ENCODE measurements at places on chromosomes 2 and 18.

DNA sequence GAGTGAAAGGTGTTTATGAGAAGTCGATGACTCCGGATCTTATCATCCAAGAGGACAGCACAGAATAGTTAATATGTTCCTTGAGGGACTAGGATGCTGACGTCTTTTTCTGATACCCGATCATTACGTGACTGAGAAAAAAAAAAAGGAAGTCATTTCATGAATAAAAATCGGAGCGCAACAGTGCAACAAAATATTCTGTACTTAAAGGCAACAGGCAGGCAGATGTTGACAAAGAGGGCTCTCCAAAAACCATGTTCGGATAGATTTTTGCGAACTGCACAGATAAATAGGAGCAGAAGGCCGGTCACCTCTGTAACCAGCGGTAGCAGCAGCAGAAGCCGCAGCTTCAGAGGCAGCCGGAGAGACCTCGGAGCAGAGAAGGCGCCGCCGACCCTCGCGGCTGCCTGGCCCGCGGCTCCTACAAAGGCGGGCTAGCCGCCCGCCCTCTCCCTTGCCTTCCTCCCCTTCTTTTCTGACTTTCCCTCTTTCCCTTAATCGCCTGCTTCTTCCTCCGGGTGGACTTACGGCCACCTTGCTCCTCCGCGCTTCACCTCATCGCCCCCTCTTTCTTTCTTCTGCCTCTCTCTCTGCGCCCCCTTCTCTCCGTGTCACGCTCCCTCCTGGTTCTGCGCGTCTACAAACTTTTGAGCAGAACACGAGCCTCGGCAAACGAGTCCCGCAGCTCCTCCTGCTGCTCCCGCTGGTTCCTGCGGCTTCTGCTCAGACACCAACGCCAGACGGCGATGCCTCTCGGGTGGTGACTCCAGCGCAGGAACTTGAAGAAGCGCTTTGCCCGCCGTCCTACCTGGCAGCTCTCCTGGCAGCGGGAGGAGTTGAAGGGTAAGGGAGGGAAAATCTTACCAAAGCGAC is at the start of gene ADCYAP1:
TSS of gene ADCYAP1 (plus strand) at position 654 of the 873 bp plus-strand sequence. CDS start 516 bp downstream, outside the sequence.
- no peak for DNase-seq

GRCh38 chr2:160165081-160165480 is 35.0 kb downstream of the ITGB6 start:
- no peak for DNase-seq

DNA sequence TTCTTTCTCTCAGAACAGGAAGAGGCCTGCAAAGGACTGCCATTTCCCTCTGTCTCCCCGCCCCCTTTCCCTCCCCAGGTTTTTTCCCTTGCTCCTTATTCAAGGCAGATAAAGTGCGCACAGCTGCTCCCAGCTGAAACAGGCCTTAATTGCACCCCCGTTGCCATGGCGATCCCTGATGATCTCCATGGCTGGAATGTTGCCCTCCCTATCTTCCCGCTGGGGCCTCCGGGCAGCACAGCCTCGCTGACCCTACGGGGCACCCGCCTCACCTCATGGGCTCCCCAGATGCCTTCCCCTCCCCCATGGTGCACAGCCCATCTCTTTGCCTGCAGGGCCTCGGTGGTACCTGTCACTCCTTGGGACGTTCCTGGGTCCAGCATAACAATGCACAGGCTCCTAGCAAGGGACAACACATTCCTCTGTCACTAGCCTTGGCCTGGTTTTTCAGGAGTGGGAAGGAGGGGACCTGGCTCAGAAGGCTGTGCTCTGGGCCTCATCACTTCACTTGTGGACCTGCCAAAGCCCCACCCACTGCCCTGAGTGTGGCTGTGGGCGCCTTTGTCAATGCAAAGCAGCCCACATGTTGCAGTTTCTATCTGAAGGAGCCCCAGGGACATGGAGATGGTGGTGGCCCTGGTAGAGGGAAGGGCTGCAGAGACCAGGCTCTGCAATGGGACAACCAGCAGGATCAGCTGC is 115.0 kb downstream of the CELF4 start:
- DNase-seq, result no peak

- DNase-seq, result no peak
Measured at GRCh38 chr2:184555352-184555751, 43.0 kb upstream of the ZNF804A start.

DNA sequence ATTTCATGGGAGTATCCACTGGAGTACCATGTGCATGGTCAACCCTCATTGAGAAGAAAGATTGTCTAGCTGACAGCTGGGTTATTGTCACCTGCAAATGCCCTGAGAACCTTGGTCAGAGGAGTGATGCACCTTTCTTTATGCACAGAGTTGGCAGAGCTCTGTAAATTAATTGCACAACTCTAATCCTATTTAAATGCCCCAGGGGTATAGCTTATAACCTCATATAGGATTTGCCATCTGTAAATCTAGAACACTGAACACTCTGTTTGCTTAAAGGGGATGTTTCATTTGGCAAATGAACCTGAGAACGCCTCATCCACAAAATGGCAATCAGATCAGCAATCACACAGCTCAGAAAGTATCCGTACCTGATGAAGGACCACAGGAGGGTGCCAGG is 71.8 kb upstream of the SP5 start:
- no peak for DNase-seq

GRCh38 chr2:237879991-237880560 is 20.7 kb downstream of the RAMP1 start:
- DNase-seq, result no peak

DNA sequence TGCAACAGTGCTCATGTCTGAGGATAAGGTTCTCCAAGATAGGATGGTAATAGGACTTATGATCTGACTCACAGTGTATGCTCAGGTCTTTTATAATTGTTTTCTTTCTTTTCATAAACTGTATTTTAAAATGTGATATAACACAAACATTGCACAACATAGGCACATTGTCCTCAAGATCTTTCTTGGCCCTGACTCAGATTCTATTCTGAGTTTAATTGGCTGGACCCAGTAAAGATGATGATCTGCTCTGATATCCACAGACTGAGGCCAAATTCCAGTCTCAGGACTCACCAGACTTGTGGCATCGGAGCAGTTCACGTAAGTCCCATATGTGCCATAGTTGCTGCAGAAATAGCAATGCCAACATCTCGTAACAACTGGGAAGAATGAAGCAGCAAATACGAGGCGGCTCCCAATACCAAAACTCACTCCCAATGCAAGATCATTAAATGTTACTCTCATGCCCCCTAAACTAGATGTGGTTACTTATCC is 448.9 kb upstream of the SLC14A2 start:
- DNase-seq, result no peak

DNA sequence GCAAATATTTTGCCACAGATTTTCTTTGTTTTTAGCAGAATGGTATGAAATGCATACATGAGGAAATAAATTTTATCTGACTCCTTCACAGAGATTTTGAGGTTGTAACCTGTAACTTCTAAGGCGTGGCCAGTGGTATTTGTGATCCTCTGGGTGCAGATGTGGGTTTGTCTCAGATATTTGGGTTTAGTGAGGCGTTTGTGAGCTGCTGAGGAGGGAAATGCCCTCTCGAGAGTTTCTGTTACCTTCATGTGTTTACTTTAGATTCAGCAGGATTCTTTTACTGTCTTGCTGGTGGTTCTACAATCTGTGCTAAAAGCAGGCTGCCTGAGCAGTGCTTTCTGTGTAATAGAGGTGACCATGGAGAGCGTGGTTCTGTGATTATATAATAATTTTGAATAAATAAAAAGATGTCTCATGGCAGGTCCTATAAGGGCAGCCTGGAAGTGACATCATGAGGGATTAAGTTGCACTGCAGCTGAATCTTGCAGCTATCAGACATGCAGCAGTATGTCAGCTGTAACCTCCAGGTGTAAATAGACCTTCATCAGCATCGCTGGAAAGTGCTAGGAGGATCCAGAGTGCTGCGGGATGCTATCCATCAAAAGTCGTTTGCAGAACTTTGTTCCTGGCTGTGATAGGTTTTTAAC is 34.1 kb downstream of the TANC1 start:
- no peak for DNase-seq

GRCh38 chr2:103859238-103859637 is 994.7 kb upstream of the POU3F3 start:
- DNase-seq, result peak; percentile 2

DNA sequence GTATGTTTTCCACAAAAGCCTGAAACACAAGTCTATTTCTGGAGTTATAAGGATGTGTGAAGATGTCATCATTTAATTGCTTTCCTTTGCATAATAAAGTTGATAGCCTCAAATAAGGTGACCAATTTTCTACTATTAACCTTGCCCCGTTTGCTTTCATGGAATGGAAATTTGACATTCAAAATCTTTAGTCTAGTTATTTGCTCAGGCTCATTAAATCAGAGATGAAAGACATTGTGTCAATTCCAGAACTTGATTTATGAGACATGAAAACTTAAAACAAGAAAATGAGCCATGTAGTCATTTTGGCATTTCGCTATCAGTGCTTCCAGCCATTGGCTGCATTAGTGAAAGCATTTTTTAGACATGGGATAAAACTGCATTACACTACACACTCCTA is 91.5 kb upstream of the ZSWIM2 start:
- no peak for DNase-seq

DNA sequence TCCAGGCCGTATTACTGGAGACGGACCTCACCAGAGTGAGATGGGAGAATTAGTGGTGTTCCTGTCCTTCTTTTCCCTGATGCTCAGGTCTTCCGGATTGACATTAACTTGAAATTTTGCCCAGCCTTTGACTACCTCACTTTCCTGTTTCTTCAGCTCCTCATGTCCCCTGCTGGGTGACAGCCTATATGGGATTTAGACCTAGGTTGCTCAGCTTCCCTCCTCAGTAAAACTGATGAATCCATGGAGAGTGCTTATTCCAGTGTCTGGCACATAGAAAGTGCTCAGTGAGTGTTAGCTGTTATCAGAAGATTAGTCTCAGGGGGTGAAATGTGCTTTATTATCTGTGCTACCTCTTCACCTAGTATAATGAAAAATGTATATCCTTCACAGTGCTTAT is 30.0 kb downstream of the CRIM1 start:
- DNase-seq, result no peak

DNA sequence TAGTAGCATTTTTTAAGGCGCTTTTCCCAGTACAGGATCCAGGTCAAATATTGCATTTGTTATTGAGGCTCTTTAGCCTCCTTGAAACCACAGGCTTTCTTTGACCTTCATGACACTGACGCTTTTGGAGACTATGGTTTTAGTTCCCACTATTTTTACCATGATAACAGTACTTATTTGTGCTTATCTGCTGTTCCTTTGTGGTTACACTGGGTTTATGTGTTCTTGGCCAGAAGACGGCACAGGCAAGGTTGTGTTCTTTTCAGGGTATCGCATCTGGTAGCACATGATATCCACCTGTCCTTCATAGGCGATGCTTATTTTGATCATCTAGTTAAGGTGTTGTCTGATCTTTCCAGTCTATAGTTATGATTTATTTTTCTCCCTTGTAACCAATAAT is 16.8 kb upstream of the MBOAT2 start:
- no peak for DNase-seq

- no peak for DNase-seq
Measured at GRCh38 chr2:123077101-123077500, 948.0 kb upstream of the CNTNAP5 start.

DNA sequence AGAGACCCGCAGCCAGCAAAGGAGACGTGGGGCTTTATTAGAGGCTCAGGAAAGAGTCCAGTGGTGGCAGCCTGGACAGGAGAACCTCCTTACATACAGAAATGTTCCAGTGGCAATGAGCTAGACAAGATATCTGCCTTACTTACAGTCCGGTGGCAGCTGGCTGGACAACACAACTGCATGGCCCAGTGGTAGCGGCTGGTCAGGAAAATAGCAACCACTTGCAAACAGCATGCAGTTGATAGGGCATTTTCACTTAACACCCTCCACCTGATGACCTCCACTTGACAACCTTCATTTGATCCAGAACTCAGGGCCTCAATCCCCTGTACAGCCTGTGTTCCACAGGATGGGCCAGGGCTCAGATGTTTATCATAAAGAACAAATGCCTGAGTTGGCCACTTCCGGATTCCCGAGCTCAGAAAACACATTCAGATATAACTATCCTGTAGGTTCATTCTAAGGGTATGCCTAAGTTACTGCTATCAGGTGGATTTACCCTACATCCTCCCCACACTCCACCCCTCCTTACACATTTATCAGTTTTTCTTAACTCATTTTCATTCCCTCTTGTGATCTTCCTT is 63.3 kb upstream of the ITPRID2 start:
- no peak for DNase-seq

- no peak for DNase-seq
Measured at GRCh38 chr2:197304556-197305011, 6.0 kb downstream of the ANKRD44 start.

GRCh38 chr2:27959496-27959895 is 69.0 kb downstream of the BABAM2 start:
- DNase-seq, result peak; percentile 42

GRCh38 chr18:79867666-79868065 is 69.9 kb downstream of the KCNG2 start:
- DNase-seq, result no peak

DNA sequence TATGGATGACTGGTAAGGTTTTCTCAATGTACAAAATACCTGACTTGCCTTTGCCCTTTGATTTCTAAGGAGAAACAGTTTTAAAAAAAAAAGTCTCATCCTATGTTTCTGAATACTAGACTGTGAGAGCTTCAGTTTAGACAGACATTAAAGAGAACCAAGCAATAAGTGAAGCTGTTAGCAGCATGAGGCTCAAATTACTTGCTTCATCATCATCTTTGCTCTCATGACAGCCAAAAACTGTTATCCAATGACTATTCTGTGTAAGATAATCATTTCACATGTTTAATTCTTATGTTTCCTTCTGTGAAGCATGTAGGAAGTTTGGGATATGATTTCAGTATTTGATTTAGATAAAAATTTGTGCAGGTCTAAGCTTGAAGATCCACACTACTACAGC is 129.2 kb downstream of the COMMD1 start:
- no peak for DNase-seq

DNA sequence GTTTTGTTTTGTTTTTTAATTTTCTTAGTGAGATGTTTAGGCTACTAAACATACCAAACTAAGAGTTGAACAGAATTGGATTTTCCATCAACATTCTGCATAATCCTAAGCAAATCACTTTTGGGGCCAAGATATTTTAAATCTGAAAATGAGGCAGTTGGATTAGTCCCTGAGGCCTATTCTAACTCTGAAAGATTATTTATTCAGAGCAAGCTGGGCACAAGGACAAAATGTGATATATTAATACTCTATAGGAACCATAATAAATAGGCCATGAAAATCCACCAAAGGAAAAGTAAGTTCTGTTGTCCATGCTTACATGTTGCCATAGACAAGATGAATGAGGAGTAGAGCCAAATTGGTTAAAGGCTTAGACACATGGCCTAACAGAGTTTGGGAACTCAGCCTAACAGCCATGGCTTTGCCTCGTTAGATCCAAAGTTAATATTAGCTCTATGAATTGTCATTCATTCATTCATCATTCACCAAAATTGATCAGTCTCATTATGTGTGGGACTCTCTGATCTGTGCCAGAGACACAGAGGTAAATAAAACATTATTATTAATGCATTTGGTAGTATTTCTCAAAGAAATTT is 183.5 kb downstream of the SCG2 start:
- no peak for DNase-seq

Data from SW 1271 (cell line).